Endothelial cell of umbilical vein (primary cell): ENCODE measurements at places on chromosomes 5 and 9.

- no peak for DNase-seq
These were observed 64.3 kb upstream of the C6 start for GRCh38 chr5:41277476-41278245.

GRCh38 chr5:142286111-142286510 is 38.7 kb downstream of the SPRY4 start:
- no peak for DNase-seq

- DNase-seq = no peak
These were observed 106.6 kb upstream of the TLE4 start for GRCh38 chr9:79465156-79465555.

GRCh38 chr9:126117158-126117425 is 209.5 kb upstream of the MVB12B start:
- no peak for DNase-seq

GRCh38 chr9:129489838-129490582 is 130.9 kb downstream of the C9orf50 start:
- DNase-seq = no peak

DNA sequence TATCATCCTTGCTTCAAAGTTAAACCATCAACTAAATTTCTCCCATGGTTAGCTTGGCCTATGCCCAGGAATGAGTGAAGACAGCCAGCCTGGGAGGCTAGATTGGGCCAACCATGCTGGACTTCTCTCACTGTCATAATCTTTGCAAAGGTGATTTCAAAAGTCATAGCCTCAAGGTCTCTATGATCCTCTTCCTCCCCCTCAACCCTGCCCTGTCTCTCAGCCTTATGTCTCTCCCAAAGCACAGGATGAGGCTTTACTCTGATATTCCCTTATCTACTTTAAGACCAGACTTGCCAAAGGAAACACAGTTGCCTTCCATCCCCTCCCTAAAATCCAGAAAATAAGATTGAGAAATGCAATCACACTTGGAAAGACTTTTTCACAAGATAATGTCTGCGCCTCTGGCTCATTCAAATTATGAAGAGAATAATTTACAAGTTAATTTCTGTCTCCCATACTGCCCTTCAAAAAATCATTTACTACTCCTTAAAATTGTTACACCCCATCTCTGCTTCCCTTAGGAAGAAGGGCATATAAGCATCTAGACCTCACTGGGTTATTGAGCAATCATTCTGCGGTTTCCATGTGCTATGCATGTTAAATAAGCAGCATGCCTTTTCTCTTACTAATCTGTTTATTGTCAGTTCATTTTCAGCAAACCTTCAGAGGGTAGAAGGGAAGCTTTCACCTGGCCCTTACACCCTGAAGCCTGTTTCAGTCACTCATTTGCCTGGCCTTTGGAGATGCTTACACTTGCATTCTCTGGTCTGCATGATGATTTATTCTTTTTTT is 113.8 kb upstream of the ANKRD55 start:
- DNase-seq = no peak

- no peak for DNase-seq
These were observed 482.2 kb downstream of the NTRK2 start for GRCh38 chr9:85151741-85152140.

- DNase-seq = no peak
These were observed 158.0 kb upstream of the LHFPL2 start for GRCh38 chr5:78806544-78806943.

GRCh38 chr5:150510460-150511263 is 2.7 kb downstream of the NDST1 start:
- DNase-seq = no peak

DNA sequence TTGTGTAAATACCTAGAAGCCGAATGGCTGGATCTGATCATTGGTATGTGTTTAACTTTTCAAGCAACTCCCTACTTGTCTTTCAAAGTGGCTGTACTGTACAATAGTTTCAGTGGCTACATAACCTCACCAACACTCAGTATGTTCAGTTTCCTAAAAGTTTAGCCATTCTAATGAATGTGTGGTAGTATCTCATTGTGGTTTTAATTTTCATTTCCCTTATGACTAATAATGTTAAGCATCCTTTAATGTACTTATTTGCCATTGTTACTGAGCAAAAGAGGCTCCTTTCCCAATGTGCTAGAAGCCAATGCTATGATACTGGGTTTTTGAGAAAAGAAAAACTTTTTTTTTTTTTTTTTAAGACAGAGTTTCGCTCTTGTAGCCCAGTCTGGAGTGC is 27.8 kb upstream of the ALDOB start:
- DNase-seq = no peak

DNA sequence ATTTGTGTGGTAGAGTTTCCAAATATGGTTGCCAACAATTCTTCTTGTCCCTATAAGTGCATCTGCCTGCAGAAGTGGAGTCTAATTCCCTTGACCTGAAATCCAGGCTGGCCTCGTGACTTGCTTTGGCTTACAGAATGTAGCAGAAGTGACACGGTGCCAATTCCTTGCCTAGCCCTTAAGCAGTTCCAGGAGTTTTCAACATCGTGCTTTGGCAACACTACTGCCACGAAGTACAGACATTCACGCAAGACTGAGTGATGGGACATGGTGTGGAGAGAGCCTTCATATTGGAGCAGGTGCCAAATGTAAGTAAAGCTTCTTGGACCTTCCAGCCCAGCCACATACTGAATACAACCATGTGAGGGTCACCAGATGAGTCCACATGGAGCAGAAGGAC is 92.9 kb upstream of the NEK6 start:
- DNase-seq = no peak

- DNase-seq = no peak
These were observed 19.9 kb upstream of the UBAC1 start for GRCh38 chr9:135980926-135981630.

DNA sequence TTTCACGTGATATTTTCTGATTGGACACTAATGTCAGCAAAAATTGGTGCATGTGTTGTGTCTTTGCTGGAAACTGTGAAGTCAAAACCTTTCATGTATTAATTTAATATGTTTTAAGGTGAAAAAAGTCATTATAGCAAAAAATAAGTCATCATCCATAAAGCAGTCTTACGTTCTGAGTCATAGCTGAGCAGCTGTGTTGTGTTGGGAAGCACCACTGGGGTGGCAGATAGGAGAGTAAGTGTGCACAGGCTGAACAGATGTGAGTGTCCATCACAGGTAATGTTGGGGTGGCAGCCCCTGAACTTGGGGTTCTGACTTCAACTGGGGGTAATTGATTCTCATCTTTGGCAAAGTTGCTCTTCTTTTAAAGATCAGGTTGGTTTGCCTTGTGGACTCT is 156.8 kb downstream of the NXNL2 start:
- DNase-seq = no peak

DNA sequence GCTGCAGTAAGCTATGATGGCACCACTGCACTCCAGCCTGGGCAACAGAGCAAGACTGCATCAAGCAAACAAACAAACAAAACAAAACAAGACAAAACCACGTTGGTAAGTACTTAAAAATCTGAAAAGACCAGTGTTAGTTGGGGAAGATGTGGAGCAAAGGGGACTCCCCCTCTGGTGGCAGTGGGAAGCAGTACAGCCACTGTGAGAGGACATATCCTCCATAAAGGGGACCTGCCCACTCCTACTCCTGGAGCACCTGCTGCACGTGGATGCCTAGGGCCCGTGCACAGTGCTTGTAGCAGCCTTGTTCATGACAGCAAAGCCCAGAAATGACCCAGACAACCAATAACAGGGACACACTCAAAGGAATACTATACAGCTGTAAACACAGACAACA is 17.0 kb upstream of the IPPK start:
- DNase-seq = no peak

DNA sequence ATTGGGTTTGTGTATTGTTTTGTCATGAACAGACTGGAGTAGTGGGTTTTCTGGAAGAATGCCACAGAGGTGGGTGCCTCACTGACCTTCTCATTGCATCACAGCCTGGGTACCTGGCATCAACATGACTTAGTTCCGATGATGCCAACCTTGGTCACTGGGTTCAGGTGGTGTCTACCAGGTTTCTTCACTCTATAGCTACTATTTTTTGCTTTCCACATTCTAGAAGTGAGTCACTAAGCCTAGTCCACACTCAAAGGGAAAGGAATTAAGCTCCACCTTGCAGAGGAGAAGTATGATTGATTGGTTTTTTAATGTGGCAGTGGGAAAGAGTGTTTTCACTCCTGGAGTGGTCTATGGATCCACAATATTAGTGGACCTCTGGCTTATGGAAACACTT is 391.9 kb downstream of the DMRT2 start:
- no peak for DNase-seq

DNA sequence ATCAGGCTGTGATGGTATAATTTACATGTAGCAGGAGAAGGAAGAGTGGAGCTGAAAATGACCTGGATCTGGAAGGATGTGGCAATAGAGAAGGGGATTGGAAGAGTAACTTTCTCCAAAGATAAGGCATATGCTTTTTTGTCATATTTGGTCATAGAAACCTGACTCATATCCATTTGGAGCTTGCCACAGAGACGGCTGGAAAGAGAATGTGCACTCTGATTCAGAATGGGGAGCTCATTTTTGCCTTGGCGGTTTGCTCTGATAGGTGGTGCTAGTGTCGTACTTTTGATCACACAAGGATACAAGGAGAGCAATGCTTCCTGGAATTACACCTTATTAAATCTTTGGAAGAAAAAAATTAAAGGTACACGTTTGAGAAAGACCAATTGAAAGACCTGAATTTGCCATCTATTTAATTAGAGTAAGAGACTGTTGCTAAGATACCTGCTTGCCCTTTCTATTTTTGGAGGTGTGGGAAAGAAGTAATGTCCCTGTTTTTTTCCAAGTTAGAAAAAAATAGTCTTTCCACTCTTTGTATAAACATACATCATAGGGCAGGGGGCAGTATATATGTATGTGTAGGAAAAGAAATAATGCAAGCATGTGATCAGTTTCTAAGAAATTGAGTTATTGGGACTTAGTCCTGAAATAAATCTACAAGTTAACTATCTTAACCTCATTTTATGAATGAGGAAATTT is 5.4 kb downstream of the LSM11 start:
- no peak for DNase-seq

DNA sequence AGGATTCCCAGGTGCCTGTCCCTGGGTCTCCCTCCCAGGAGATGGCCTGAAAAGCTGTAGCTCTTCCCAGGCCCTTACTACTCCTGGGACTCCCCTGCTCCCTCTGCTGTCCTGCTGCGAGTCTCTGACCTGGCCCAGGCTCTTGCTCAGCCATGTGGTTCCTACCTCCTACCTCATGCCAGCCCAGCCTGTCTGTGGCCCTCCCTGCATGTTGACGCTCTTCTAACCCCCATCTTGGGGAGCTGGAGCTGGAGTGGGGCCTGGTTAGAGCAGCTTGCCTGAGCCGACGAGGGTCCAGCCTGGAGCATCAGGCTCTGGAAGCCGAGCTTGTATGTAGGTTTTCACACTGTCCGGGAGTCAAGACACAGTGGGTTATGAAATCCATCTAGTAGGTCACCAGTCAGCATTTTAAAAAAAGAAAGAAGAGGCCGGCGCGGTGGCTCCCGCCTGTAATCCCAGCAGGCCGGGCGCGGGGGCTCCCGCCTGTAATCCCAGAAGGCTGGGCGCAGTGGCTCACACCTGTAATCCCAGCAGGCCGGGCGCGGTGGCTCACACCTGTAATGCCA is 244.4 kb downstream of the FANCC start:
- no peak for DNase-seq

GRCh38 chr9:103625161-103625804 is 468.8 kb upstream of the SMC2 start:
- DNase-seq = no peak

GRCh38 chr5:16037121-16037845 is 142.3 kb downstream of the MARCHF11 start:
- DNase-seq = no peak
